ENCODE measurements at places on chromosomes 1 and 21.

DNA sequence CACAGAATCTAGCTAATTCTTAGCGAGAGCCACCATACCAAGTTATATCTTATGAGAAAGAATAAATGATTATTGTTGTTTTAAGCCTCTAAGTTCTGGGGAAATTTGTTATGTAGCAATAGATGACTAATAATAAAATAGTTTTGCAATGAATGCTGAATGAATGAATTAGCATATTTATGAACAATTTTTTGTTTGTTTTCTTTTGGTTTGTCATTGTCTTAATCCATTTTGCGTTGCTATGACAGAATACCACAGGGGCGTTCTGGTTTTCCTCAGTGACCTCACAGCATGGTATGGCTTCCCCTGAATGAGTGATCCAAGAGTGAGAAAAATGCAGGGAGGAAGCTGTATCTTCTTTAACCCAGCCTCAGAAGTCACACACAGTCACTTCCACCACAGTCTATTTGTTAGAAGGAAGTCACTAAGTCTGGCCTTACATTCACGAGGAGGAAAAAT is 53.8 kb upstream of the HPDL start:
- peak; percentile 7 for DNase-seq

GRCh38 chr1:82110366-82111254 is 309.9 kb downstream of the ADGRL2 start:
- no peak for DNase-seq

DNA sequence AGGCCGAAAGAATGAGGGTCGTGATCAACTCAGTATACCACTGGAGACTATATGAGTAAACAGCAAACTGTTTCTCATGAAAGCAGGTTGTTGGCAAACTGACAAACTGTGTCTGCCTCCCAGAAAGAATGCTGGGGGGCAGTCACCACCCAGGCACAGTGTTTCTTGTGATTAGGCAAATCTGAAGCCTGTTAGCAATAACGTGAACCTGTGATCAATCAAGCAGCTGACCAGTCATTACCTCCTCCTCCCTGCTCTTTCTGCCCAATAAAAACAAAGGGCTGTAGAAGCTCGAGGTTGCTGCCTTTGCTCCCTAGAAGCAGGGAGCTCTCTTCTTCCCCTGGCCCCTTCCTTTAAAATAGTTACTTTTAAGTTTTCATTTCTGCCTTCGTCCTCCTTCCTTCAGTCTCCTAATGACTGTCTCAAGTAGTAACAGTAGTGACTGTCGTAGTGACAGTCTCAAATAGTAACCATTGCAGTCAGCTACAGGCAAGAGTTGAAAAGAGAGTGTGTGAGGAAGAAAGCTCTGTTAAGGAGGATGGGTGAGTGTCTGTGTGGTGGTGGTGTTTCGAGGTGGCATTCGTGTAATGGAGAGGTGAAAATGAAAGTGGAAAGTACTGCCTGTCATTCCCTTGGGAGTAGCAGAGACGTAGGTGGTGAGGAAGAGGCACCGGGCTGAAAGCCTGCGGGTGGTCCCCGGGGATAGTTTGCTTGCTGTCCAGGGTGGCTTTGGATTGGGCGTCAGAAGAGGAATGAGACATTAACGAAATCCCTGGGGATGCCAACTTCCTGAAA is 14.5 kb downstream of the HHAT start:
- DNase-seq, result no peak

- no peak for DNase-seq
These were observed 29.5 kb upstream of the DMRTA2 start for GRCh38 chr1:50452700-50453099.

DNA sequence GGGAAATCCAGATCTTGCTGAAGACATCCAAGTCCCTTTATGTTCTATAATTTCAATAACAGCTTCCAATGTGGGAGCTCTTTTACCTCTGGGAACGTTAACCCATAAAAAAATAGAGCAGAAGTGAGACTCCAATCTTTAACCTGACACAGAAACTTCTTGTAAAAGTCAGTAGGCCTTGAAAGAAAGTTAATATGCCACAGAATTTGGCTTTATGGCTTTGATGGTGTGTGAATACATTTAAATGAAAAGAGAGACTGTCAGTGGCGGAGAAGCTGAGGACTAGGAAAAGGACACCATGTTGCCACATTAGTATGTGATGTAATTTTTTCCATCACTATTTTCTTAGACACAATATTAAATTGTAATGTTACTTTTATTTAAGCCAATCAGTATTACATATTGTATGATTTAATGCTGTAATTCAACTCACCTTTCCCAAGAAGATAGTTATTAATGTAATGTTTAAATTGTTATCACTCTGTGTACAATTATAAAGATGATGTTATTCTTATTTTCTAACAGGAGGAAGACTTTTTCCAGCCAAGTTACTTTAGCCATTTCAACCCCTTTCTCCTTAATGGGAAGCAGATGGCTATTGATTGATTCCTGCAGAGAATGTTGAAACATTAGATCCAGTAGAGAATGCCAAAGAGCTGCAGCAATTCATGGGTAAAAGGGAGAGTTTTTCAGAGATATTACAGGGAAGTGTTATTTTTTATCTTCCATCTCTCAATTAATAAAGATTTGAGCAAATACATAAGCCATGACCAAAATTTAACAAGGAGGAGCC is 17.5 kb upstream of the CLDN8 start:
- no peak for DNase-seq

- DNase-seq, result no peak
These were observed 29.3 kb downstream of the ZNF648 start for GRCh38 chr1:182032251-182032650.

DNA sequence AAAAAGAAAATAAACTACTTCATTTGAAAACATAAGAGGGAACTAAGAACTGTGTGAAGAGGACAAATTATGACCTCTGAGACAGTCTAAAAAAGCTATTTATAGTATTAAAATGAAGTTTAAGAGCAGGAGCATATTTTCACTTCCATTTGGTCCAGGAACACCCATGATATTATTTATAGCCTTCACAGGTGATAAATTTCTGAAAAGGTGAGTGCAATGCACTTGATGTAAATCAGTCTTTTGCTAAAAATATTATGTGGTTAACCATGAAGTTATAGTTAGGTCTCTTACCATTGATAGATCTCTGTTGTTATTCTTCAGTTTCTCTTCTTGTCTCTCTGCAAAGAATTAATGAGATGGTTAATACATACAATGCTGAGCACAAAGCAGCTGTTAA is 14.7 kb downstream of the TMCO1 start:
- no peak for DNase-seq

- no peak for DNase-seq
These were observed 20.6 kb downstream of the MYOG start for GRCh38 chr1:203065191-203065590.

- DNase-seq, result no peak
These were observed 176.4 kb downstream of the ETS2 start for GRCh38 chr21:38982096-38982495.

DNA sequence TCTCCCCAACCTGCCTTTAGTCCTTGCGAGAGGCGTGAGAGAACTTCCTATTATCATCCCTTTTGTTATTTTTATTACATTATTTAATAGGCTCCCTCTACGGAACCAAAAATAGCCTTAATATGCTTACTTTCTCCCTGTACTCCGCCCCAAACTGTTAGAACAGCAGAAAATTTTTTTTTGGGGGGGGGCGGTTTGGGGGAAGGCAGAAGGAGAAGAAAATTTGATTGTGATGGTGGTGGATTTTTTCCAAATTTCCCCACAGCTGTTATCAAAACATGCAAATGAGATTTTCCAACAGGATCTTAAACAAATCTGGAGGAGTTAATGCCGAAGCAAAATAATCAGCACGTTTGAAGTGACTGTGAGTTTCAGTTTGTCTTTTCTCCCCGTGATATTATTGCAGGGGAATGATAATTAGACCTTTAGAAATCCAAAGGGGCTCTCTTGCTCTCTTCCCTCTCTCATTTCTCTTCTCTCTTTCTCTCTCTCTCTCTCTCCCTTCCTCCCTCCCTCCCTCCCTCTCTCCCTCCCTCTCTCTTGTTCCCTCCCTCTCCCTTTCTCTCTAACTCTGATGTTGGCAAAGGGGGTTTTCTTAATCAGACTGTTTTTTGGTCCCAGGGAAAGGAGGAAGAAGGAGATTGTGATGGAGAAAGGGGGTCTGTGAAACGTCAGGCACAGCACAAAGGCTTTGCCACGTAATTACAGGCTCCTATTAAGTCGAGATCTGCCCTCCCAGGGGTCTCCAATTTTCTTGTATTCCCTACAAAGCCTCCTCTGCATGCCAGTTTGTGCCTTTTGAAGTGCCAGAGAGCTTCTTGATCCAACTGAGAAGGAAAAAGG is 1.1 kb upstream of the PRRX1 start:
- no peak for DNase-seq

GRCh38 chr21:14285147-14285761 is 69.3 kb downstream of the RBM11 start:
- no peak for DNase-seq

DNA sequence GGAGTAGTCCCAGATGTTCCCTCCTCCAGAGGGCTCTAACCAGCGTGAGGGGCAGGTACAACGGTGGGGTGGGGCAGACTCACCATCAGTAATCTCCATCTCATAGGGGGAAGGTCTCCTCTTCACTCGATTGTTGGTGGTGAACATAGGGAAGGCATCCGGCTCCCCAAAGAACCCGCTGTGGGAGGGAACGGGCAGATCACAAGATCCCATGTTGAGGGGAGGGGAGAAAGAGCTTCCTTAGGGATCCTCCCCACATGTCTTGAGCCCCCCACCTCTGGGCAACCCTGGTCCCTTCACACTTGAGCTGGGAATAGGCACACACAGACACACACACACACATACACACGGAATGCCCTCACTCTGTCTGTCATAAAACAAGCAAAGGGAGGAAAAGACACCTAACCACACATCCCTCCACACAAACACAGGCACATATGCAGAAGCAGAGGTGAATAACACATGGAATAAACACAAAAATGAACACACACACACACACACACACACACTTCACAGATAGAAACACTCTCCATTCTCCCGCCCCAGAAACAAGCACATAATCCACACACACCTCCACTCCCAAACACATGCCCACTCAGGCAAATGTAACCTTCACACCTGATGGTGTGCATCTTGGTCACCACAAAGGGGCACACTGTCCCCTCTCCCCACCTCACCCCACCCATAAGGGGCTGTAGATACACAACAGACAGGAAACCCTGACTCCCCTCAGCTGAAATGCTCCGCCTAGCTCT is 7.9 kb downstream of the TAL1 start:
- no peak for DNase-seq

DNA sequence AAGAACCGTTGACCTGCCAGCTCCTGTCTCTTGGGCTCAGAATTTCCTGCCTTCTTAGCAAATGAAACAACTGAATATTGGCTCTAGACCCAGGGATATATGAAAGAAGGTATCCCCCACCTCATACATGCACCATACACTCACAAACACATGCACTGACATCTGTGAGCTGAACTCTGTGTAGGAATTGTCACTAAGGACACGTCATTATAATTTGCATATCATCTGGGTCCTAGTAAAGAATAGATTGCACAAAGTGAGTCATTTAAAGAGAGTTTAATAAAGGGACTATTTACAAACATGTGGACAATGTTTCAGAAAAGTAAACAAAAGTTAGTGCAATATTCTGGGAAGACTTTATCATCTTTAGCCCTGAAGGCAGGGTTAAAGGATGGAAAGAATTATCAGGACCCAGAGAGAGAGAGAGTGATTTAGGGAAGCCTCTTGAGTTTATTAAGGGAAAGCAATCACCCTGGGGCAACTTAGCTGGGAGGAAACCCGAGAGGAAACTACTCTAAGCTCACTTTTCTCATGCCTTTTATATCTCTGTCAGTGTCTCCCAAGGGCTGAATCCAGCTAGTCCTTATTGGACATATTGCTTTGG is 74.1 kb upstream of the PLA2G4A start:
- peak; percentile 15 for DNase-seq

GRCh38 chr1:33637846-33638440 is 165.5 kb downstream of the ZSCAN20 start:
- no peak for DNase-seq

- DNase-seq, result no peak
These were observed 32.1 kb downstream of the LRP8 start for GRCh38 chr1:53295726-53296116.

GRCh38 chr1:1100296-1100695 is 15.6 kb downstream of the C1orf159 start:
- DNase-seq, result no peak
